ENCODE measurements at places on chromosomes 4 and X.
A peak's percentile ranks its signal among the peaks of the same experiment; 100 is the strongest.

DNA sequence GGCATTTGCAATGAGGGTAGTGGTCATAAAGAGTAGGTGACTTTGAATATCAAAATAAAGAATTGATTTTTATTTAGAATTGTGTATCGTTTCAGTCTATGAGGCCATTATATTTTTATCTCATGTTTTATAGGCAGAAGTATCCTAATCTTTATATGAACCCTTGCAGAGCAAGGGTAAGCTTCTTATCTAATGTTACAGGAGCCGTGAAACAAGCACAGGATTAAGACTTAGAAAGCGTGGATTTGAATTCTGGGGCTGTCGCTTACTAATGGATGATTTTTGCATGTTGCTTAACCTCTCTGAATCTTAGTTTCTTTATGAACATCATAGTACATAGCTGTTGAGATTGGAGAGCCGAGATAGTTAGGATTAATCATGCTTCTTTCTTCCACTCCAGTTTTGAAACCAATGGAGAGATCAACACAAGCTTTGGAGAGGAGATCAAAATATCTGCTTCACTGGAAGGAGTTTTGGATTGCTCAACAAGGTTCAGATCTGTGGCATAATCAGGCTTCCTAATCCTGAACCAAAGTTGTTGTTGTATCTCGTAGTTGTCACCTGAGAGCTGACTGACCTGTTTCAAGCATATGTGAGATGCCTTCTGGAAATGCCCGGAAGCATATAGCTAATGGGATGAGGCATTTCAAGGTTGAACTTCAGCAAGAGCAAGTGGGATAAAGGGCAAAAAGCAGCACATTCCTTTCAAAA is 166.9 kb upstream of the GK2 start:
- no peak for DNase-seq

- no peak for DNase-seq
Observed at GRCh38 chrX:132173647-132174046, 45.6 kb downstream of the RAP2C start.

GRCh38 chr4:120855307-120856001 is 67.1 kb downstream of the PRDM5 start:
- no peak for DNase-seq

DNA sequence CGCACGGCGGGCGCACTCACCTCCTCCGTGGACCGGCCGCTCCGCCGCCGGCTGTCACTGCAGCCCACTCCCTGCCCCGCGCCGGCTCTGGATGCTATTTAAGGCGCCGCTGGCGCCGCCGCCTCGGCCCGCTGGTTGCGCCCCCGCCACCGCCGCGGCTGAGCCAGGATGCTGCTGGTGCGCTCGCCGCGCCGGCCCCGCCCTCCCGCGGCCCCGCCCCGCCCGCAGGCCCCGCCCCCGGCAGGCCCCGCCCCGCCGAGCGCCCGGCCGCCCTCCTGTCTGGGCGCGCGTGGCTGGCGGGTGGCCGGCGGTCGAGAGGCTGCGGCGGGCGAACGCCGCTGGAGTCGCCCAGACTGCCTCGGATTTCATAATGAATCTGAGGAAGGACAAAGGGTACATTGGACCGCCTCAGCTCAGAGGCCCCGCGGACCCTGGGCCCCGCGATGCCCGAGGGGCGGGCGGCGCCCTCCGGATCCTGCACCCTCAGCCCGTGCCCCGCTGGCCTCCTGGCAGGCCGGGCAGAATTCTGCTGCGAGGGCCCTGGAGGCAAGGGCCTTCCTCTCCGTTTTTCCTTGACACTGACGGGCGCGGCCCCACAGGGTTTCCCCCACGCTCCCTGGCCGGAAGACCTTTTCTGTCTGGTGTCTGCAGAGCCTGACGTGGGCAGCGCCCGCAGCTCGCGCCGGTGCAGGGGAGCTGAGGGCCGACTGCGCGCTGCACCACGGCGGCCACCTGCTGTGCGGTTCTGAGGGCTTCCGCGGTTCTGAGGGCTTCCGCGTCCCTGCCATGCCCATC is at the start of gene ACSL1:
Gene ACSL1, minus strand, starts transcription at position 73 of the 795 bp plus-strand sequence. CDS start 22,454 bp downstream, outside the sequence.
- DNase-seq = peak; percentile 97

- peak; percentile 99 for DNase-seq
Observed at GRCh38 chr4:40621592-40622512, 7.8 kb downstream of the RBM47 start.

- DNase-seq = peak; percentile 66
Observed at GRCh38 chrX:153305972-153306371, 15.6 kb downstream of the PNMA6F start.

GRCh38 chr4:574346-575161 is 1.5 kb downstream of the TMEM271 start:
- no peak for DNase-seq

DNA sequence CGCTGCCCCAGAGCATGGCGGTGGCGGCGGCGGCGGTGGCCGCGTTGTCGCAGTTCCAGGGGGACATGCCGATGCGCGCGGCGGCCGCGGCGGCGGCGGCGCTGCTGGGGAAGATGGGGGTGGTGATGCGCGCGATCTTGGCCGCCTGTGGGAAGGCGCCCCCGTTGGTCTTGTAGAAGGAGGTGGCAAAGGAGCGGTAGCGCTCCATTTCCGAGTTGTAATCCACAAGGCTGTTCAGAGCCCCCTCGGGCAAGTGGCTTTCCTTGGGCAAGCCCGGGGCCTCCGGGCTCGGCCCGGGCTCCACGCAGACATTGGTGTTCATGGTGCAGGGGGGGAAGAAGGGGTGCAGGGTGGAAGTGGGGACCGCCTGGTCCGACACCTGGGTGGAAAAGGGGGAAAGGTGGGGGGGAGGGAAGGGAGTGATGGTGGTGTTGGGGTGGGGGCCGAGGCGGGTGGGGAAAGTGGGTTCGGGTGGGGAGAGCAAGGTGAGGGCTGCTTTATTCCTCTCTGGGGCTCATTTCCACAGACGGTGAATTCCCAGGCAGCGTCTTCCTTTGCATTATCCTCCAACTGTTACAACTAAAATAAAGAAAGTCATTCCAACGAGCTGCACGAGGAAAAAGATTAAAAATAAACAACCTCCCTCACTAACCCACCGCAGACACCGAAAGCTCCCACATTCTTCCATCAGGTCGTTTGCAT is 3.1 kb downstream of the CXXC4 start:
- DNase-seq = peak; percentile 41

DNA sequence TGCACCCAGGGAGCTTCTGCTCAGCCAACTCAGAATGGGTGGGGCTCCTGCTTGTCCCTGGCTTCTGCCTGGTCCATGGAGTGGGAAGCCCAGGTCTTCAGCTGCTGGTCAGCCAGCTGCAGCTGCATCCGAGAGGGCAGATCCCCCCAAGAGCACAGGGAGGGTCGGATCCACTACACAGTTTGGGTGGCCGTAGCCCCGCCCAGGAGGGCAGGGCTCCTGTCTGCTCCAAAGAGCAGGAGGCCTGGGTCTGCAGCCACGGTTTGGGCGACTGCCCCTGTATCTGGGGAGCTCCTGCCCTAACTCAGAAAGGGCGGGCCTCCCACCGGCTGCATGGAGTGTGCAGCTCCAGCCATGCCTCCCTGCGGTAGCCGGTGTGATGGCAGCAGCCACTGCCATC is 169.1 kb downstream of the TEX13A start:
- DNase-seq = no peak

DNA sequence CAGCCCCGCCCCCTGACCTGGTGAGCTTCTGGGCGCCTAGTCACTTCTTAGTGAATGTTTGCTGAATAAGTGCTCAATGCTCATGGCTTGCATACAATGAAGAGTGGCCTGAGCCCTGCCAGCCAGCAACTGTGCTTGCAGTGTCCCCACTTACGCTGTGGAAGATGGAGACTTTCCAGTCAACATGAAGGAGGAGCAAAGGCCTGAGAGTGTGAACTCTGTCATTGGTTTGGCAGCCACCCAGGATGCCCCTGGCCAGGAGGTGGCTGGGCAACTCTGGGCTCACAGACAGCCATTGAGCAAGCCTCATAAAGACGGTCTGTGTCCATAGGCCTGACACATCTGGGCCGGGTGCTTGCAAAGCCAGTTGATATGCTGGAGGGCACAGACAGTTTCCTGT is 72.1 kb upstream of the MAMLD1 start:
- no peak for DNase-seq

DNA sequence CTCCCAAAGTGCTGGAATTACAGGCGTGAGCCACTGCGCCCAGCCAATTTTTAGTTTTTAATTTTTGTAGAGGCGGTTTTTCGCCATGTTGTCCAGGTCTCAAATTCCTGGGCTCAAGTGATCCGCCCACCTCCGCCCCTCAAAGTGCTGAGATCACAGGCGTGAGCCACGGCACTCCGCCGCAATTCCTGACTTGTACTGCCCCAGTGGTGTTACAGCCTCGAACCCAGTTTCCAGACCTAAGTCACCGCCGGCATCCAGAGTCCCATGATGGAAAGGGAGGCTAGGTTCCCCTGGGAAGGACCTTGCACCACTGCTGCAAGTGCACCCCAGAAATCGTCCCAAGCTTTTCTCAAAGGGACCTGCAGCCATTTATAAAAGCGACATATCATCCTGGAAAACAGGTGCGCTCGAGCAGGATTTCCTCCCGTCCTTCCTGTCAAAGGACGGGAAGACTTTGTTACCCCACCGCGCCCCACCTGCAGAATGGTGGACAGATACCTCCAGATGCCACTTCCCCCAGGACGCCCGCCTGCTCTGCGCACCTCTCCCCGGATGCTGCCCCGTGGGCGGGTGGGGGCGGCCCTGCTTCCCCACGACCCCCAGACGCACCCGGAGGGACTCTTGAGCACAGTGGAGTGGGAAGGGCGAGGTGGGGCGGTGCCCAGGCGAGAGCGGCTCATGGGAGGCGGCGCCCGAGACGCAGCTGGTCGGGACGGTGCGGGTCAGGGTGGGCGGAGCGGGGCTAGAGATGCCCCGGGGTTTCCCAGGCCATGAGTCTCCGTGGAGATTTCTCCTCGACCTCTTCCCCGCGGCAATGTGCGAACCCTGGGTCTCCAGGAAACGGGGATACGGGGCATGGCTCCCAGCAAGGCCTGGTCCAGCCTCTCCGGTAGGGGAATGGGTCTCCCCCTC is 947 bp upstream of the RPL10 start:
- peak; percentile 90 for DNase-seq

- no peak for DNase-seq
Observed at GRCh38 chrX:51813886-51814460, 70.7 kb downstream of the GSPT2 start.

- DNase-seq = no peak
Observed at GRCh38 chrX:12804655-12805054, 13.4 kb downstream of the PRPS2 start.

GRCh38 chrX:121579016-121579760 is 531.8 kb downstream of the GLUD2 start:
- DNase-seq = peak; percentile 33

- DNase-seq = no peak
Observed at GRCh38 chr4:77092975-77093374, 17.2 kb upstream of the CCNI start.

DNA sequence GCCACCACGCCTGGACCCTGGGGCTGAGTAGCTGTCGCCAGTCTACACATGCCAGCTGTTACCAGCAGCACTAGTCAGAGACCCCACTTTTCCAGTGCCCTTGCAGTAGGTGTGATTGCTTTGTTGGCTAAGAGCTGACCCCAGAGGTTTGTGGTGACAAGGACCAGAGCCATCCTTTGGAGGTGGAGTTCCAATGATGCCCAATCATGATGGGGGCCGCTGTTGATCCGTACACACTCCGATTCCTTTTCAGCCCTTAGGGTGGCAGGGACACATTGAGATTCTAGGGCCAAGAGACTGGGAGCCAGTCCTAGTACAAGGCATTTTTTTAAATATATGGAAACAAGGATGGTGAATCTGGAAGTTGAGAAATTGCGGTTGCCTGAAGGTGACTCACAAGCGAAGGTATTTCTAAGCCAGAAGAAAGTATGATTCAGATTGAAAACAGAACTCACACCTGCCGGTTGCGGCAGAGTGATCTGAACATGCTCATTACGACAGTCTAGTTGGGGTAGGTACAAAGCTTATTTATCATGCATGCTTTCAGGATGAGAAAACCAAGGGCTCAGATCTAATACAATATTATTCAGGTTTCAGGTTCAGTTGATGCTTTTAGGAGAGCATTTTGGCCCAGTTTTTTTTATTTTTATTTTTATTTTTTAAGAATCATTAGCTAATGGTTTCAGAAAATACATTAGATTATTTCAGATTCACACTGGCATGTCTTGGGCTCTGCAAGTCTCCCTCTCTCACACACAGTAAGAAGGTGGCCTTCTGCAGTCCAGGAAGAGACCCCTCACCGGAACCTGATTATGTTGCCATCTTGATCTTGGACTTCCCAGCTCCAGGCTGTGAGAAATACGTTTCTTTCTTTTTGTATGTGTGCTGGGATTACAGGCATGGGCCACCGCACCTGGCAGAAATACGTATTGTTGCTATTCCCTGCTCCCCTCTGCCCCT is 43.4 kb downstream of the SHROOM2 start:
- no peak for DNase-seq

- DNase-seq = no peak
Observed at GRCh38 chr4:159024266-159024665, 78.6 kb upstream of the RAPGEF2 start.

- DNase-seq = peak; percentile 66
Observed at GRCh38 chr4:38769857-38770256, 12.9 kb downstream of the TLR10 start.

- DNase-seq = peak; percentile 34
Observed at GRCh38 chr4:7348946-7349900, 85.5 kb downstream of the PSAPL1 start.

DNA sequence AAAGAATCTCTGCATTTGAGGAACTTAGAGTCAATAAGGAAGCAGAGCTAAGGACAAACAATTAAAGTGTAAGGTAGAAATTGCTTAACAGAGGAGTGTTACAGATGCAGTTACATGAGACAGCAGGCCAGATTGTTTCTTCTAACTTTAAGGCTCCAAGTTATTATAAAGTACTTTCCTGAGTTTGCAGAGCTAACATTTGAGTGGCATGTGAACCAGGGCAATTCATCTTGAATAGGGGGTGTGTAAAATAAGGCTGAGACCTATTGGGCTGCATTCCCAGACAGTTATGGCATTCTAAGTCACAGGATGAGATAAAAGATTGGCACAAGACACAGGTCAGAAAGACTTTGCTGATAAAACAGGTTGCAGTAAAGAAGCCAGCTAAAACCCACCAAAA is 7.6 kb upstream of the LNX1 start:
- DNase-seq = no peak

DNA sequence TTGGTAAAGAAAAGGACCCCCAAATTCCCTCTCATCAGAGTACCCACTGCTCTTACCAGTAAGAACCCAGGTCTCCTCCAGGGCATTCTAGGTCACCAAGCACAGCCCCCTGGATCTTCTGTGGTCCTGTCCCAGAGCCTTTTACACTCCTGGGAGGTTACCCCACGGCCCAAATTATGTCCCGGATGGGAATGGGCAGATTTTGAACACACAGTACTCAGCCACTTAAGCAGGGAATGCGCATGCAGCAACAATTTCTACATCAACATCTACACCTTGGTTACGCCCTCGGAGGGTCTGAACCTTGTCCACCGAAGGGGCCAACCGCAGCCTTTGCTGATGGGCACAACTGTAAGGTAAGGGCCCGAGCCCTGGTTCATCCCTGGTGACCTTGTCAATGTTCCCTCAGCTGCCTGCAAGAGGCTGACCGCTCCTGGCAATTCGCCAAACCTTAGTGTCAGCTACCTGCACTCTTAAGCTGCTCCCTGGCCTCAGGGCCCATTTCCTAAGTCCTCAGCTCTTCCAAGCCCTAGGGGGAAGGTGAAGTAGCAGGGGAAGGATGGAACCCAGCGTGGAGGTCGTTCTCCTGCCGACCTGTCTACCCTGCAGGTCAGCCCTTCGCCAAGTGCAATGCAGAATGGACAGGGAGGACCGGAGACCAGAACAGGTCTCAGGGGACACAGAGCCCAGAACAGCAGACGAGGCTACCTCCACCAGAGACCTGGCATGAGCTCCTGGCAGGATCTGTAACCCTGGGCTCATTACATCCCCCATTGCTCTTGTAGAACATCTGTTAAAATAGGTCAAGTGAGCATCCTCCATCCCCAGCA is 5.9 kb downstream of the TIMP1 start:
- DNase-seq = no peak

GRCh38 chr4:152097371-152097770 is 336.6 kb upstream of the GATB start:
- DNase-seq = no peak

Data from suppressor macrophage treated with lipopolysaccharide for 1 hour (primary cell).